ENCODE measurements at places on chromosomes 1 and 21. TPM values are rescaled to one million over a fixed set of nuclear protein-coding genes. Genes with fewer than 3 reads are reported as not detected.

DNA sequence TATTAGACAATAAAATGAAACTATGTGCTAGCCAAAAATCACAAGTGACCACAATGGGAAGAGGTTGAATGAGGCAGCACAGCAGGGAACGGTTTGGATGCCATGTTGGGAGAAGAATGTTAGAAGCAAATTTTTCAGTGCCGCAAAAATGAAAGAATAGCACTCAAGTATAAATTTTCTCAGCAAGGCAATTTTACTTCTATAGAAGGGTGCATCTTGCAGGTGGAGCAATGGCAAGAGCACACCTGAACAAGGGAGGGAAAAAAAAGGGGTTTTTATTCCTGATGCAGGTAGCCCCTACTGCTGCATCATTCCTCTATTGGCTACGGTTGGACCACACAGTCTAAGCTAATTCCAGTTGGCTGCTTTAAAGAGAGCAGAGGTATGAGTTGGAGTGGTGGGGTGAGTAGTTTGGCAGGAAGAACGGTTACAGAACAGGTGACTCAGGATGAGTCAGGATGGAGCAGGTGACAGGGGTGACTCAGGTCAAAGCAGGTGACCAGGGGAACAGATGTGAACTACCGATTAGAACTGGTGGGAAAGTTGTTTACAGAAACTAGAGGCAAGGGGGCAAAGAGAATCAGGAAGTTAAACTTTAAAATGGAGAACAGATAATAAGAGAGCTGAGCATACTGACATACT lies 301.1 kb upstream of the NRIP1 start:
- DNase-seq, result no peak

The HSF2BP gene
- 0.44 TPM for total RNA-seq

The ZNF593OS gene
- not detected for total RNA-seq

DNA sequence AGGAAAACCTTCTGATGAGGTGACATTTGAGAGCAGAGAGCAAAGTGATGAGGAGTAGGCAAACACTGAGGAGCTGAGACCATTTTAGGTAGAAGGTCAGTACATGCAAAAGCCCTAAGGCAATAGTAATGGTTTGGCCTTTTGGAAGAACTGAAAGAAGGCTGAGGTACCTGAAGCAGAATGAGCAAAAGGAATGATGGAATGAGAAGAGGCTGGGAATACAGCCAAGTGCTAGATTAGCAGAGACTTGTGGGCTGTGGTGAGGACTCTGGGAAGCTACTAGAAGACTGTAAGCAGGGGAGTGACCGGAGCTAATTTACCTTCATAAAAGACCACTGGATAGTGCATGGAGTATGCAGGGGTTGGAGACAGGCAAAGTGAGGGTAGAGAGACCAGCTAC lies 77.9 kb downstream of the GFI1 start:
- DNase-seq, result no peak

The ADAMTS4 gene
- total RNA-seq, result 7.1 TPM

The SLC45A3 gene
- total RNA-seq, result 20.3 TPM

DNA sequence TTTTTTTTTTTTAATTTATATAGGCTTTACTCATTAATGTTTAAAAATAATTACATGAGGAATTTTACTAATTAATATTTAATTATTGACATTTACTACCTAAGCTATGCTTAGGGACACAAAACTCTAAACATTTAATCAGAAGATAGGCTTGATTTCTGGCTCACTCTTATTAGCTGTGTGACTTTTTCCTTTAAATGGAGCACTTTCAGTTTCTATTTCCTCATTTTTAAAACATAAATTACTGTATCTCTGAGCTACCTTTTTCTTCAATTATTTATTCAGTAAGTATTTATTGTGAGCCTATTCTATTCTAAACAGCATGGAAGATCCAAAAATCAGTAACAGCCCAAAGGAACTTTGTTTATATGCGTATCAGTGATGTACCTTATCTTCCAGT lies 40.5 kb downstream of the MAP3K7CL start:
- no peak for DNase-seq

DNA sequence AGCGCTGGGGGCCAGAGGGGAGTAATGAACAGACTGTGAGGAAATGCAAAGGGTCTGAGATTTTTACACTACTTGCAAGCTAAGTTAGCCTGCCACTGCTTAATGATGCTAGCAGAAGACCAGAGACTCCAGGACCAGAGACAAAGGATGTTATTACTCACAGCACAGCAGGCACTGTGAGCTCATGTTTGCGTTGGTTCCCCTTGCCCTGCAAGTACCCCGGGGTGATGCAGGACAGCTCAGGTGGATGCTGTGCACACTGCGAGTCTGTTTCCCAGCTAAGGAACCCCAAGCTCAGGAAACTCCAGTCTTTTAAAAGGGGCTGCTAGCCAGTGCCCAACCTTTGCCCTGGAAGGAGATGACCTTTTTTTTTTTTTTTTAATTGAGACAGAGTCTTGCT lies 1.2 kb downstream of the FHAD1 start:
- DNase-seq, result no peak

The CYP4Z1 gene
- 0.20 TPM for total RNA-seq

GRCh38 chr21:24200052-24200451 lies 1407.2 kb downstream of the MRPL39 start:
- DNase-seq, result no peak

The TMEM82 gene
- not detected for total RNA-seq
